ENCODE measurements at places on chromosomes 5 and 9.

- DNase-seq, result no peak
Measured at GRCh38 chr5:132841305-132841704, 10.9 kb upstream of the SHROOM1 start.

DNA sequence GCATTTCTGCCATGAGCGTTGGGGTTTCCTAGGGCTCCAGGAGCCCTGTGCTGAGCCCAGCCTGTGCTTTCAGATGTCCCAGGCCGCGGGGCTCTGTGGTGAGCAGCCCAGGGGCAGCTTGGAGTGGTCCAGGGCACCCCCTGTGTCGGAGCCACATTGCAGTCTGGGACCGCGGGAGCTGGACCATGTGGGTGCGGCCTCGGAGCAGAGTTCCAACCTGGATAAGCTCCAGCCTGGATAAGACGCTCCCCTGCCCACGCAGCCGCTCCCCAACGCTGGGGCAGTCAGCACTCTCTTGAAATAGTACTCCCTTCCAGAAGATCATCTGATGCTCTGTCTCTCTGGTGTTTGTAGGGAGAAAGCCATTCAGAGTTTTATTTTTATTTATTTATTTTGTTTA lies 111.1 kb downstream of the WNK2 start:
- DNase-seq, result no peak

DNA sequence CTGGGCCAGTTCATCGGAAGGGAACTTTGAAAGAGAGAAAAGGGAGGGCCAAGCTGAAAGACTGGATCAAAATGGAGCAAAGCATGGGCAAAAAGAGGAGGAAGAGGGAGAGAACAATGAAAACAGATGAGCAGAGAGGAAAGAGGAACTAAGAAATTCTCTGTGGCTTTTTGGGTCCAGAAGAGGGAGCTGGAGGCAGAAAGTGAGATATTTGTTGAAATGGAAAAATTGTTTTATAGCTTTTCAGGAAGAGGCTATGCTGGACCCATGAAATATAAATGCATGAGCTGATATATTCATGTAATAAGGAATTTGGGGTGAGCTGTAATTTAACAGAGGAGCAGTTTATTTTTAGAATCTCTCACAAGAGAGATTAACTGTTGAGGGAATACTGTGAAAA lies 457.3 kb downstream of the DMAC1 start:
- DNase-seq, result no peak

GRCh38 chr9:95131023-95131943 lies 186.2 kb downstream of the FANCC start:
- DNase-seq, result peak; percentile 43

DNA sequence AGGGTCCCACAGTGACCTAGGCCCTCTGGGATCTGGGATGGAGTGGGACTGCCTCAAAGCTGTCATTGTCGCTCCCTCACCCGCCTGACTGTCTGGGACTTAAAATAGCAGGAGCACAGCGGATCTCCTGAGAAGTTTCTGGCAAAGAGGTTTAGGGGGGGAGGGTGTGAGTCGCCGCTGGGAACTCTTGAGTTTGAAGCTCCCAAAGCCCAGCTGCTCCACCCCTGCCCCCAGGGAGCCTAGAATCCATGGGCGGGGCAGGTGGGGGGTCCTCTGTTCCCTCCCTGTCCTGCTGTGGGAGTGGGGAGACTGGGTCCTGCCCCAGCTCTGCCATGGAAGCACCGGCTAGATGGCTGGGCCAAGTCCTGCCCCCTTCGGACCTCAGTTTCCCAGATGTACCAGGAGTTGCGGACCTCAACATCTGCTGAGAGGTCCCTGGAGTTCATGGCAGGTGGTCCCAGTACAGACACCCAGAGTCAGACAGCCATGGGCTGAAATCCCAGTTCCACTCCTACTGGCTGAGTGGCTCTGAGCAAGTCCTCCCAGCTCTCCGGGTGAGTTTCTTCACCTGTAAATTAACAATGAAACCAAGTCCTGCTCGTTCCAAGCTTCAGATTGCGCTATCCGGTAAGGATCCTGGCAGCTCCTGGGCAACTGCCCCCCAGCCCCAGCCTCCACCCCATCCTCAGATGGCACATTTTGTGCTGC lies 985 bp upstream of the WDR38 start:
- no peak for DNase-seq

GRCh38 chr9:113341712-113342410 lies 1.8 kb upstream of the WDR31 start:
- no peak for DNase-seq

GRCh38 chr5:114544561-114544960 lies 182.7 kb downstream of the KCNN2 start:
- DNase-seq, result no peak

DNA sequence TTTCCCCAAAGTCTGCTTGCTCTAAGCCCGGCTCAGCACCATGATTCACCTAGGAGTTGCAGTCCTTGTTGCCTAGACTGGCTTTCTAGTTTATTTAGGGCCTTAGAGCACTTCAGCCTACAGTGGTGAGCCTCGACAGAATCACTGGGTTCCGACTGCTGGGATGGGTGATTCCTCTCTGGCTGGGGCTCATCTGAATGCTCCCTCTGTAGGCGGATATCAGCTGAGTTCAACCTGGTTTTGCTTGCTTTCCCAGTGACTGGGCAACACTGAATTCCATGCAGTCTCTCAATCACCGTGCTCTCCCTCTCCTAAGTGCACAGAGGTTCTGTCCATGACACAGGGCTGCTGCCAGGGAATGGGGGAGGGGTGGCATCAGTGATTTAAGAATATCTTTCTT lies 54.1 kb downstream of the OSMR start:
- DNase-seq, result no peak

DNA sequence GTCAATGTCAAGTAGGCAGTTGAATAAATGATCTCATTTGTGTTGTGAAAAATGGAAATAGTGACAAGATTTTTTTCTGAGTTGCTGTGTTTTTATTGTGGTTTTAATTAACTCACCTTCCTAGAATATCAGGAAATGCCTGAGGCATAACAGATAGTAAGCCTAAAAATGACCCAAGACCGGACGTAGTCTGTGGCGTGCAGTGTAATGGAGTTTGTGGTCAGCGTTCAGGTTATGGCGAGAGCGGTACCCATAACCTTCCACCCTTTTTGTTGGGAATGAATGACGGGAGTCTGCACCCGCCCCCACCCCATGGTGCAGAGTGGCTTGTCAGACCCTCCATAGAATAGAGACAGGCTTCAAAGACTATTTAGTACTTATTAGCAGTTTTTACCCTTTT lies 119.3 kb downstream of the GALNT10 start:
- no peak for DNase-seq

DNA sequence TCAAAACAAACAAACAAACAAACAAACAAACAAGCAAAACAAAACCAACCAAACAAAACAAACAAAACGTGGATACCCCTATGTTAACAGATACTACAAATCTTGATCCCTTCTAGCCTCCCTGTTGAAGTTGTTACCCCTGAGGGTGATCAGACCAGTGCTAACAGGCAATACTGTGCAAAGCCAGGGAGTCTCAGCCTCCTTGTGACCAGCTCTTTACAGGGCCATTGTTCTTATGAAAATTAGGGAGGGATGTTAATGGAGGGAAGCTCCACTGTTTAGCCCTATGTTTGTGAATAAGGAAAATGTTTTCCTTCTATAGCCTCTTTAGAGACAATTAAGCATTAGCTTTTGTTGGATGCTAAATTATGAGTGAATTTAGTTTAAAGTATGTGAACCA lies 1072.1 kb upstream of the WWC1 start:
- no peak for DNase-seq

DNA sequence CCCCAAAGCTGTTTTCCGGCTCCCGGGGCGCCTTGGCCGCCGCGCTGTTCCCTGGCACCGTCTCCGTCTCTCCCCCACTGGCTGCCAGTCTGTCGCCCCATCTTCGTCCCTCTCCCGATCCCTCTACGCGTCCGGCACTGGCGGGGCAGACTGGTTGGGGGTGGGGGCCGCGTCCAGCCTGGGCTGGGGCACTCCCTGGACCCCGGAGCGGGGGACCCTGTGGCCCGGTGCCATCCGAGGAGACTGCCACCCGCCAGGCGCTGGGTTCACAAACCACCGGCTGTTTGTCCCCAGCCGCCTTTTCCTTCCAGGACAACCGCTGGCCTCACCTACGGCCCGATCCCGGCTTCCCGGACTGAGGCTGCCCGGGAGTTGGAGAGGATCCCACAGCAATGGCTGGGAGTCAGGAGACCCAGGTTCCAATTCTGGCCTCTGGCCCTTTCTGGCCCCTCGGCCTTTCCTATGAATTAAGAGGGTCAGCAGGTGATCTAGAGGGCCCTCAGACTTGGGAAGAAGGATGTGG lies 1.0 kb upstream of the FIBCD1 start:
- DNase-seq, result no peak

- no peak for DNase-seq
Measured at GRCh38 chr9:126474786-126475485, 138.8 kb upstream of the LMX1B start.
